Stimulated activated CD4-positive, alpha-beta T cell treated with anti-CD3 and anti-CD28 coated beads, Interleukin-4, amount 100 ng/mL, for 1 hour (primary cell): ENCODE measurements at places on chromosomes 3 and 15.

GRCh38 chr3:22156868-22157267, 405.9 kb upstream of the ZNF385D start:
- DNase-seq = no peak

- no peak for DNase-seq
Observed at GRCh38 chr3:115808244-115808643, 184.9 kb downstream of the GAP43 start.

DNA sequence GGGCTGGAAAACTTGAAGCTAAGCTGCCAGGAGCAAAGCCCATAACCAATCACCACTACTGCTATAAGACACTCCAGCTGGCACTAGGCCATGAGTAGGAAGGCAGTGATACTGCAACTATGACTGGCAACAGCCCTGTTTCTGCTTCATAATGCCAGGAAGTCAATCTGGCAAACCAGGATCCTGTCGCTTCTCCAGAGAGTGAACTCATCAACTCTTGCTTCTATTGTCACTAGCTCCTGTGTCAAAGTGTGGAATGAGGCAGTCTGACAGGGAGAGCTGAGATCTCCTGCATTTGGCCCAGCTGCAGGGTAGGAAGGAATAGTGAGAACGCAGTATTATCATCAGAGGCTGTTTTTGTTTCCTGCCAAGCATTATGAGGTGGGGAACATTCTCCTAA, 105.3 kb downstream of the CTNNB1 start:
- DNase-seq = no peak

DNA sequence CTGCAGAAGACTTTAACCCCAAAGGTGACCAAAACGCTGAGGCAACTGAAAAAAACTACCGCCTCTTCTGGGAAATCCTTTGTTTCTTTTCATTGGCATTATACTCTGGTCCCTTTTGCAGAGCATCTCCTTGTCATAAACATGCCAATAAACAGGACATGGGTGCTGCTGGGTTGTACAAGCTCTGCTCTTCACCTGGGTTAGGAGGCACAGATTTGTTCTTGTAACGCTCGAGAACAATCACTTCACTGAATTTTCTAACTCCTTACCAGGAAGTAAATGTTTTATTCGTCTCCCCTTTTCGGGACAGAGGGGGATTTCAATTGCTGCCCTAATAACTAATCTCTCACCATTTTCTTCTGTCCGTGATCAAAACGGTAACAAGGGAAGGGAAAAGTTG, 1.3 kb downstream of the PLCH1 start:
- no peak for DNase-seq

DNA sequence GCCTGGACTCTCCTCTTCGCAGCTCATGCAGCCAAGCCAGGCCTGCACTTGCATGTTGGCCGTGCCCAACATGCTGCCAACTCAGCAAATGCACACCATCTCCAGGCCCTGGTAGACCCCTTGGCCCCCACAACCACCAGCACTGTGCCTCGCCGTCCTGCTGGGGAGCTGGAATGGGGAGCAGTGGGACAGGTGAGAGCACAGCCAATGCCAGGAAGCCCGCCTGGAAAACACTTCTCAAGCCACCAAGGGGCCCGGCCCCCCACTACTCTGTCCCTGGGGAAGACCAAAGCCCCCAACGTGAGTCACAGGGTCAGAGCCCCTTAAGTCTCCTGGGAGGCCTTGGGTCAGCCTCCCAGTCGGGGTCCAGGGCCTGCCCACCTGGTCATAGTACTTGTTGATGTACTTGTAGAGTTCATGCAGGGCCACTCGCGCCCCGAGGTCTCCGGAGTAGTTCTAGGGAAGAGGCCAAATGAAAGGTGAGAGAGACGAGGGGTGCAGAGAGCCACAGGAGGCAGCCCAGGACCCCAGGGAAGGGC, 24.5 kb downstream of the PLXNB1 start:
- no peak for DNase-seq

GRCh38 chr3:122200661-122201060, 17.2 kb downstream of the CASR start:
- DNase-seq = no peak
